ENCODE measurements at places on chromosomes 6 and 20.

DNA sequence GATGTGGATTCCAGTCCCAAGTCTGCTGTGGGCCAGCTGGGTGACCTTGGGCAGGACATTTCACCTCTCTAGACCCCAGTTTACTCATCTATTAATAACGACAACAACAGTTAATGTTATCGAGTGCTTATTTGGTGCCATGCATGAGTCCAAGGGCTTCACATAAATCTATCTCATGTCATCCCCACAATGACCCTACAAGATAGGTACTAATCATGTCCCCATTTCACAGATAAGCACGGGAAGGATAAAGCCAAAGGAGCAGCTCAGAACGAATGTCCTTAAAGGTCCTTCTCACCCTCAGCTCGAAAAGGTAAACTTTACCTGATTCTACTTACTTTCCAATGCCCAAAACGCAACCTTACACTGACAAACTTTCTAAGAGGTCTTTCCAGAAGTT, 35.7 kb downstream of the TRAM2 start:
- ATAC-seq, result no peak

DNA sequence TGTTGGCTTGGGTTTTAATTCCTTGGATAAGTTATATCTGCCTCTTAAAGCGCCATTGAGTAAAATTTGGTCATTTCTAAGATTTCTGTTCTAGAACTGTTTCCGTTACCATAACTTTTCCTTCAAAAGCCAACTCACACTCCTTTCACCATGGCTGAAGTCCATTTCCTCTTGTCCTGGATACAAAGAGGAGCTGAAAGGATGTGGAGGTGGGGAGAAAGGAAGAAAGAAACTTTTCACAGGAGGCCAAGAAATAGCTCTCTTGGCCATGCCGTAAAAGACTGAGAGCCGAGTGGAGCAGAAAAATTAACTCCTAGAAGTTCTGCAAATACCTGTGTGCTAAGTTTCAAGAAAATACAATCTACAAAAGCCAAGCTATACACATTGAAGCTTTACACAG, 21.6 kb downstream of the GABBR1 start:
- ATAC-seq, result no peak

DNA sequence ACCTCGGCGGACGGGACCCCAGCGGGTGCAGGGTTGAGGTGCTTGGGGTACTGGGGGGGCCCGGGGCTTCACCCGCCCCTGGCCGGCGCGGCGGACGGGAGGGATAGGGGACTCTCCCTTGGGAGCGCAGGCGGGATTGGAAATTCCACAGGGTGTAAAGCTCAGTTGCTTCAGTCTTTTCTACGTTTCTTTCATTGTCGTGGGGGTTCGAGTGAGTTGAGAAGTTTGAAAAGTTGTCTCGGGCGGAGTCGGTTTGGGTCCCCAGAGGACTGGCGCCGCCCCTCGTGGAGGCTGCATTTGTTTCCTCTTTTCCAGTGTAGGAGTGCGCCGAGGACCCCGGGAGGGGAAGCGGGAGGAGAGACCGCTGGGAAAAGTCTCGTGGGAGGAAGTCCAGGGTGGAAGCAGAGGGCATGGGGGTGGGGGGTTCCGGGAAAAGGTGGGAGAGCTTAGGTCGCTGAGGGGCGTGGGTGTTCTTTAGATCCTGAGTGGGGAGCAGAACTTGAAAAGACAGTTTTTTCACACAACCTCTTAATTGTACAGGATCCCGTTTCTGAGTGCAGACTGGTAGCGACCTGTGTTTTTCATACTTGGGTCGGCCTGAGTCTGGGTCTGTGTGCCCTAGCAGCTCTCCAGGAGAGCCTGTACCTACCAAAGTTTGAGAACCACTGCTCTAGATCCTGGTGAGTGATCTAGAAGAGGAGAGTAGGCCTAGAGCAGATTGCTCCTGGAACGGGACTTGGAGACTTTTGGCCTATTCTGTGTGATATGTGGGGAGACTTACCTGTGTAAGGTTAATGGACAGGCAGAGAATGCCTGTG, 495 bp downstream of the FAM83B start:
- ATAC-seq, result peak; percentile 5

- ATAC-seq, result no peak
These were observed 12.0 kb upstream of the SERPINB9 start for GRCh38 chr6:2915150-2915549.

- no peak for ATAC-seq
These were observed 12.8 kb downstream of the ESF1 start for GRCh38 chr20:13771853-13772453.

DNA sequence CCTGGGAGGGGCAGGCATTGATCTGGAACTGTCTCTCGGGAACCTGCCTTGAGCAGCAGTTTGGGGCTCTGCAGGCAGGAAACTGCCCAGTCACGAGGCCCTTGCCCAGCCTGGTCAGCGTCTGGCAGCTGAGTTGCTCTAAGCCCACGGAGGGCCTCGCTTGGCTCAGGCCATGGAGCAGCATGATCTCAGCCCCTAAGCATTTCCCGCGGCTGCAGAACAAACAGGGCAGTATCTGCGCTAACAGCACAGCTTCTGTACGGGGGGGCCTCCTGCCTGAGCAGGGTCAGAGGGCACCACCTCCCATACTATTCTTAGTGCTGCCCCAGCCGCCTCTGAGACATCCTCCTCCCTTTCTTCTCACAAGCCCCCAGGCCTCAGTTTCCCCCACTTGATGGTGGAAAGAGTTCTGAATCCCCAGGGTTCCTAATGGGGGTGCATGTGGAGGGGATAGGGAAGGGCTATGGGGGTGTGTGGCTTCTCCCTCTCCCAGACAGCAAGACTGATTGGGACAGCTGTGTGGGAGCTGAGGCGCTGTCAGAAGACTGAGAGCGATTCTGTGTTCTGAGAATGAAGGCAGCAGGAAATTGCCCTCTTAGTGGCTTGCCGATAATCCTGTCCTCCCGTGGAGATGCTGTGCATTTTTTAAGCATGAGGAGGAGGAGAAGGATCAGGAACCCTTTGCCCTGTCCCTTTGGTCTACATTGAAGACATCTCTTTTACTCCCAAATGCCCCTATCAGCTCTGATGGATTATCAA, 46.4 kb downstream of the MOCS1 start:
- peak; percentile 31 for ATAC-seq

DNA sequence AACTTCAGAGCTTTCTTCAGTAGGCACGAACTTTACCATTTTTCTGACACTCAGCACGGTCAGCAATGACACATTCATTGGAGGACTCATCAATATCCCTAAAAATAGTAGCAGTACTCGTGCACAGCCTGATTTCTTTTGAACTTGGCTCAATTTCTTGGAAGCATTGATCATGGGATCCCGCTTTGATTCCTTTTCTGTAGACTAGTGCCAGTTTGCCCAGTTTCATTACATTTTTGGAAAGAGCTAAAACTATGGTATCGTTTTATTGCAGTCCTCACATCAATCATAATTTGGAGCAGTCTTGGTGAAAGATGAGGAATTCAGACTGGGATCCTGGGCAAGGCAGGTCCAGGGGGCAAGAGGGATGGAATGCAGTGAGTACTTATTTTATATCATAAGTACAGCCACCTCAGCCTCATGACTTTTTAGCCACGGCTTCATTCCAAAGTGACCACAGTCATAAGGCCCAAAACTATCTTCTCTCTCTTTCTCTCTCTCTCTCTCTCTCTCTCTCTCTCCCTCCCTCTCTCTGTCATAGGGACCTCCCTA, 170.9 kb upstream of the AKAP12 start:
- no peak for ATAC-seq

GRCh38 chr6:43759136-43759906, 10.7 kb upstream of the VEGFA start:
- ATAC-seq, result peak; percentile 15

- no peak for ATAC-seq
These were observed 418.4 kb downstream of the CD109 start for GRCh38 chr6:74114428-74114827.

- no peak for ATAC-seq
These were observed 43.1 kb downstream of the SYNJ2 start for GRCh38 chr6:158024566-158025297.

DNA sequence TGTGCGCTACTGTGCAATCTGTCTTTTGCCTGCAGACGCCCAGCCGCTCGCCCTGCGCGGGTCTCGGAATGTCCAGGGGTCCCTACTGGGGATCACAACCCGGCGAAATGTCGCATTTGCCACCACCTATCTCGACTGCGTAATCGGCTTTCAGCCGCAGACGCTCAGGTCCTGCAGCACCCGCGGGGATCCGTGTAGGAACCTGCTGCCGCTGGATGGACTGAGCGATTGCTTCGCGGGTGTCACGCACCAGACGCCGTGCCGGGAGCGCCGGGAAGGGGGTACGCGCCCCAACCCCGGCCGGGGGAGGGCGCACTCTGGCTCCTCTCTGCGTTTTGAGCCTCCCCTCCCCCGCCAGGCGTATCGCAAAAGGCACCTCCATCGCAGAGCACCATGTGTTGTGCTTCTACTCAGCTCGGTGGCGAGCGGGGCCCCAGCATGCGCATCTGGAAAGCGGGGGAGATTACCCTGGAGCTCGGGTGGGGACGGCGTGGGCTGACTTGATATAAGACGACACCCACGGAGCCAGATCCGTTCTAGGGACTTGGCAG, 747 bp upstream of the PTPRA start:
- peak; percentile 55 for ATAC-seq

DNA sequence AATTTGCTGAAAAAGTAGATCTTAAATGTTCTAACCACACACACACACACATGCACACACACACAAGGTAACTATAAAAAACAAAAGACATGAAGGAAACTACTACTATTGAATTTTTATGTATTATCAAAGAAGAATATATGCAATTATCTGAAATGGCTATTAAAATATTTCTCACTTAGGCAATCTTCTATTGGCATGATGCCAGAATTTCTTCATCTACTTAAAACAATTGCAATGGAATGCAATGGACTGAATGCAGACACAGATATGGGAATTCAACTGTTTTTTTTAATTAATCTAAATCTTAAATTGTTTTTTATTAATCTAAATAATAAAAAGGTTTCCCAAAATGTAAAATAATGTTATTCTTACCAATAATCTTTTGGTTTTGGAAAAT, 152.6 kb upstream of the SMLR1 start:
- no peak for ATAC-seq

- ATAC-seq, result no peak
These were observed 40.9 kb upstream of the FAM83D start for GRCh38 chr20:38885357-38885756.

- peak; percentile 45 for ATAC-seq
These were observed 103.0 kb upstream of the RREB1 start for GRCh38 chr6:7004581-7005297.

DNA sequence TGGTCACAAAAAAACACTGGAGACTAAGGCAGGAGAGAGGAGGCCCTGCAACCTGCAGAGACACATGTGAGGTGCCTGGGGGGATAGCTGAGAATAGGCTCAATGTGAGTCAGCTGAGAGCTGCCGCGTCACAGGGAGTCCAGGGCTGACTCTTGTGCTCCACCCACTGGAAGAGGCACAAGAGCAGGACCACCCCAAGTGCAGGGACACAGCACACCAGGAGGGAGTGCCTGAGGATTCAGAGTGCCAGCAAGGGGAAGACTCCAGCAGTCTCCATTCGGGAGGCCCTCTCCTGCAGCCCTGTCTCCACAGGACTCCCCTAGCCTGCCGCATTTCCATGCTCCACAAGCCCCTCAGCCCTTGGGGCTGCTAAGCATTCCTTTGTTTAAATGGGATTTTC, 105.5 kb downstream of the HUS1B start:
- ATAC-seq, result peak; percentile 79

DNA sequence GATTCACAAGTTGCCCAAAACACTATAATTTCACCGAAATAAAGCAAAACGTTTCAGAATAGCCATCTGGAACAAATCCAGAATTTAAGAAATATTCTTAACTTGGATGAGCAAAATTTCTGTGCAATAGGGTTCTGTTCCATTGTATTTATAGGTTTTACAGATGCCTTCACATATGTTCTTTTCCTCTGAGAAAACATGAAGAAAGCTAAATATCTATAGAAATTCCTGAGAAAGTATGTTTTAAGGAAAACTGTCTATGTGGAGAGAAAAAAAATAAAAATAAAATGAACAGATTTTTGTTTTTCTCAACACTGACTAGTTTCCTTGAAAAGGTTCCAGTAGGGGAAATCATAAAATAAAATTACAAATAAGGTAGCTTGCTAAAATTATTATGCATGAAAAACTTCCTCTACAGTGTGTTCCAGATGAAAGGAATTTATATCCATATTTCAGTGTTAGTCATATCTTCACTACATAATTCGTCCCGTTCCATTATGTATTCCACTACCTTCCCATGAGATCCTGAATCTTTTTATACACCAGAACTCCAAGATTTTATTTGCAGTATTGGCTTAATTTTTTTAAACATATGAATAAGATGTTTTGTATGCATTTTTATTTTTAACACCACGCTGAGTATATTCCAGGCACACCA, 42.4 kb upstream of the TMX4 start:
- no peak for ATAC-seq

DNA sequence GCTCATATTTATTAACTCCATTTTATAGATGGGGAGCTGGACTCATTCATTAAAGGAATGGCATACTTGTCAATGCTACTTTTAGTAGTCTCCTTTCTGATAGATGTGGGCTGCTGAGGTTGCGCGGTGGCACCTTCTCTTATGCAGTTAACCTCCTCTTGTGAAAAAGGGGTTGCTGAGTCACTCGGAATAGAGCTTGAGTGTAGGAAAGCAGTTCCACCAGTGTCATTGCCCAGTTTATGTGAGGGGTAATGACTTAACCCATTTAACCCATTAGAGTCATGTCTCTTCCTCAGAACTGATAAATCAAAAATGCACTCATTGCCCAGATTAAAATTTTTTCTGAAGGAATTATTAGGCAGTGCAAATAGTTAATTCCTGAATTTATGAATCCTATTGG, 6.3 kb downstream of the MAPK14 start:
- ATAC-seq, result peak; percentile 73

DNA sequence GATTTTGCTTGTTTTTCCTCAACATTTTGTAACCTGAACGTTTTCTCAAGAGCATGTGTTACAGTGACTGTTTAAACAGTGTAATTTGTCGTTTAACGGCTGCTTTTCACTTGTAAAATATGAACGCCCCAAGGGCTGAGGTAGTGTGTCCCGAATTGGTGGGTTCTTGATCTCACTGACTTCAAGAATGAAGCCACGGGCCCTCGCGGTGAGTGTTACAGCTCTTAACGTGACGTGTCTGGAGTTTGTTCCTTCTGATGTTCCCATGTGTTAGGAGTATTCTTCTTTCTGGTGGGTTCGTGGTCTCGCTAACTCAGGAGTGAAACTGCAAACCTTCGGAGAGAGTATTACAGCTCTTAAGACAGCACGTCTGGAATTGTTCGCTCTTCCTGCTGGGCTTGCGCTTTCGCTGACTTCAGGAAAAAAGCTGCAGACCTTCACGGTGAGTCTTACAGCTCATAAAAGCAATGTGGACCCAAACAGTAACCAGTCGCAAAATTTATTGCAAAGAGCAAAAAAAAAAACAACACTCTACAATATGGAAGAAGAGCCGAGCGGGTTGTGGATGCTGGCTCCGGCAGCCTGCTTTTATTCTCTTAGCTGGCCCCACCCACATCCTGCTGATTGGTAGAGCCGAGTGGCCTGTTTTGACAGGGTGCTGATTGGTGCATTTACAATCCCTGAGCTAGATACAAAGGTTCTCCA, 25.1 kb upstream of the TRIM27 start:
- ATAC-seq, result no peak

GRCh38 chr6:169986171-169986847, 234.9 kb downstream of the ERMARD start:
- no peak for ATAC-seq

Measured in esophagus mucosa (tissue), 1 donor.